ENCODE measurements at places on chromosomes 7 and 10. TPM values are rescaled to one million over a fixed set of nuclear protein-coding genes. Genes with fewer than 3 reads are reported as not detected.

Gene PSMA2
- 32.7 TPM for total RNA-seq

Gene MUC12
- total RNA-seq = 8.3 TPM

Gene MMP21
- total RNA-seq = not detected

Gene SPDYE5
- 0.65 TPM for total RNA-seq

Gene ANKRD61
- total RNA-seq = not detected

Gene ITIH5
- total RNA-seq = 13.8 TPM
